ENCODE measurements at places on chromosomes 3 and 15. TPM values are rescaled to one million over a fixed set of nuclear protein-coding genes. Genes with fewer than 3 reads are reported as not detected.

GRCh38 chr3:62368290-62368704, 5.1 kb downstream of the FEZF2 start:
- DNase-seq, result no peak

DNA sequence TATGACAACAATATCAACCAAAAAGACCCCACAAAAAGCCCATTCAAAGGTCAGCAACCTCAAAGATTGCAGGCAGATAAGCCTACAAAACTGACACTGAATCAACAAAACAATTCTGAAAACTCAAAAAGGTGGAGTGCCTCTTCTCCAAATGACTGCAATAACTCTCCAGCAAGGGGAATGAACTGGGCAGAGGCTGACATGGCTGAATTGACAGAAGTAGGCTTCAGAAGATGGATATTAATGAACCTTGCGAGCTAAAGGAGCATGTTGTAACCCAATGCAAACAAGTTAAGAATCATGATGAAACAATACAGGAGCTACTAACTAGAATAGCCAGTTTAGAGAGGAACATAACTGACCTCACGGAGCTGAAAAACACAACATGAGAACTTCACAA, 20.4 kb upstream of the SLC25A38 start:
- DNase-seq, result no peak

- no peak for DNase-seq
These were observed 180.2 kb downstream of the VPS13C start for GRCh38 chr15:61880084-61880483.

Gene GOLGA8R
- total RNA-seq, result 4.8 TPM

Gene FOXL2
- under 0.01 TPM for total RNA-seq

Gene FOXB1
- total RNA-seq, result not detected

- DNase-seq, result no peak
These were observed 87.5 kb upstream of the CADPS start for GRCh38 chr3:62962714-62963113.

Gene CCDC12
- 41.7 TPM for total RNA-seq

DNA sequence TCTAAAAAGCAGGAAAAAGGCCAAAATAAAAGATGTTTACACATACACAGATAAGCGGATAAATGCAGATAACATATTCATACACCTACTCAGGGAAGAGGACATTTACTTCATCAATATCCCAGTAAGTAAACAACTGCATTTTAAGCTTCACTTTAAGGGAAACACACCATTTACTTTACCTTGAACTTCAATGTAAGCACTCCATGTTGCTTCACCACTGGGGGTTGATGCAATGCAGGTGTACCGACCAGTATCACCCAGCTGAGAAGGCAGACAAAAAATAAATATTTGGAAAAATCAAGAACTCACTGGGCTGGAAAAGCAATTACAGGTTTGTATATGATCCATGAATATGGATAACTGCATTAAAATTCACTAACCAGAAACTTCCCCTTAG, 1099.5 kb downstream of the ROBO1 start:
- DNase-seq, result no peak

DNA sequence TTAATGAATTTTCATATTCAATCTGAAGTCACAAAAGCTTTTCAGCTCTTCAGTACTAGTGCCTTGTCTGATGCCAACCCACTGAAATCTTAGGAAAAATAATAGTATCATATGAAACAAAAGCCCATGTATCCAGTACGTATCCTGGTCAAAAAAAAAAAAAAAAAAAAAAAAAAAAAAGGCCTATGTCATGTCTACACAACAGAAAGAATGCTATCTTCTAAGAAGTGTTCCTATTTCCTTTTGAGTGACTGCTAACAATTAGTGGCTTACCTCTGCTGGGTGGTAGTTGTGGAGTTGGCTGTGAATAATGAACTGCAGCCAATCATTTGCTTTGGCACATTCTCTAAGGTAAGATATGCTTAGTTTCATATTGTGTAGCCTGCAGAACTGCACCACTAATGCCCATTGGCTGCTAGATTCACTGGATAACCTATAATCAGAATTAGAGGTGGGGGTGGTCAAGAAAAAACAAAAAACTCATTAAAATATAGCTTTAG, 59.6 kb downstream of the EIF3J start:
- no peak for DNase-seq

- DNase-seq, result no peak
These were observed 16.1 kb upstream of the AGBL1 start for GRCh38 chr15:86063356-86064095.

DNA sequence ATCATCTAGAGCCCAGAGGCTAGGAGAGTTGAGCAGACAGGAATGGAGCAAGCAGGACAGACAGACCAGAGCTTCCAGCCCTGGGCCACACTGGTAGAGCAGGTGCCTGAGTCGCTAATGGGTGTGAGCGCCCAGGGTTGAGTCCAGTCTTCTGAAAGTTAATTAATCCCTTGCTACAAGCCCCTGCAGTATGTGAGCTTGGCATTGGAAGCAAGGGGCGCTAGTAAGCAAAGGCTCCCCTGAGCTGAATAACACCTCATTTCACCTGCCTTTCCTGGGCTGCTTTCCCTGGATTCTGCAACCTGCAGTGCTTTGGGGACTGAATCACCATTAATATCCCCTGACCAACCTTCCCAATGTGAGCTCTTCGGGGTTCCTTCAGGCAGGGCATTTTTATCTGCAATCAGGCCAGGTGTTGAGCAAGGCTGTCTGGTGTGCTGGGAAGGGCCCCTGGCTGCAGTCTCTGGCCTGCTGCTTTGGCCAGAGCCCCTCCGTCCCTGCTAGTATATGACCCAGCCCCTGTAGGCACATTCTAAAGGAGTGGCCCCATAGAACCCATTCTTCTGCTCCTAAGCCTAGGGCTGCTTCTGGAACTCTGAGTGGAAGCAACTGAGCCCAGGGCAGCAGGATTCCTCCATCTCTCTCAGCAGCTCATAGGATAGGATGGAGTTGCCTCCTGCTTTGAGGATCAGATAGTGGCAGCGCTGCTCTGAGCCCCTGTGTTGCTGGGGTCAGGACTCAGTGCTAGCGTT, 45.1 kb upstream of the EPHB1 start:
- DNase-seq, result no peak

All from hematopoietic multipotent progenitor cell (in vitro differentiated cells).